Thymus (tissue), 14 donors: ENCODE measurements at places on chromosomes 11 and 22. TPM values are rescaled to one million over a fixed set of nuclear protein-coding genes. Genes with fewer than 3 reads are reported as not detected.

The ANO1 gene
- 0.38 TPM for total RNA-seq

The HTR3B gene
- 0.09 TPM for total RNA-seq

The SMIM38 gene
- 0.24 TPM for total RNA-seq

The FAM181B gene
- total RNA-seq: 0.24 TPM

The PIH1D2 gene
- total RNA-seq: 1.6 TPM

The LARGE2 gene
- total RNA-seq: 3.5 TPM

The SPTBN2 gene
- total RNA-seq: 5.5 TPM

The P2RY2 gene
- total RNA-seq: 0.52 TPM

The HBD gene
- total RNA-seq: 1.1 TPM

The NRXN2 gene
- 0.85 TPM for total RNA-seq

The SCGB1C1 gene
- total RNA-seq: not detected

The TREH gene
- total RNA-seq: not detected

The SART1 gene
- total RNA-seq: 35.4 TPM

The NF2 gene
- 22.2 TPM for total RNA-seq

The CARD18 gene
- 0.28 TPM for total RNA-seq

The ACTN3 gene
- total RNA-seq: 0.05 TPM

The SYTL2 gene
- total RNA-seq: 15.1 TPM

The RFPL2 gene
- 0.19 TPM for total RNA-seq

The DBX1 gene
- total RNA-seq: not detected

The CDC42EP1 gene
- 1.7 TPM for total RNA-seq

The SPDYC gene
- not detected for total RNA-seq

The OTOG gene
- 0.09 TPM for total RNA-seq

The SSTR3 gene
- total RNA-seq: 25.6 TPM

The NCR3LG1 gene
- 1.0 TPM for total RNA-seq

The EXPH5 gene
- 1.8 TPM for total RNA-seq

The NAALADL1 gene
- total RNA-seq: 5.1 TPM

The RBFOX2 gene
- 14.9 TPM for total RNA-seq

The CRYBB3 gene
- 0.09 TPM for total RNA-seq

The APOBEC3G gene
- 32.3 TPM for total RNA-seq

The DNAJB13 gene
- total RNA-seq: 0.24 TPM

The MS4A4E gene
- total RNA-seq: 0.24 TPM

The OR52I2 gene
- 0.09 TPM for total RNA-seq

The TRIM29 gene
- 19.4 TPM for total RNA-seq

The POU2AF3 gene
- 2.7 TPM for total RNA-seq

The PATE2 gene
- 0.09 TPM for total RNA-seq

The HEPHL1 gene
- 0.14 TPM for total RNA-seq

The EMID1 gene
- total RNA-seq: 4.7 TPM

The UBQLNL gene
- 0.09 TPM for total RNA-seq

The RASD2 gene
- total RNA-seq: 0.14 TPM

The NXPE1 gene
- 0.05 TPM for total RNA-seq

The VPS51 gene
- 110 TPM for total RNA-seq
